ENCODE measurements at places on chromosomes 12 and 14. TPM values are rescaled to one million over a fixed set of nuclear protein-coding genes. Genes with fewer than 3 reads are reported as not detected.

GRCh38 chr14:99541677-99542470 lies 60.7 kb downstream of the CCNK start:
- DNase-seq: peak; percentile 18

DNA sequence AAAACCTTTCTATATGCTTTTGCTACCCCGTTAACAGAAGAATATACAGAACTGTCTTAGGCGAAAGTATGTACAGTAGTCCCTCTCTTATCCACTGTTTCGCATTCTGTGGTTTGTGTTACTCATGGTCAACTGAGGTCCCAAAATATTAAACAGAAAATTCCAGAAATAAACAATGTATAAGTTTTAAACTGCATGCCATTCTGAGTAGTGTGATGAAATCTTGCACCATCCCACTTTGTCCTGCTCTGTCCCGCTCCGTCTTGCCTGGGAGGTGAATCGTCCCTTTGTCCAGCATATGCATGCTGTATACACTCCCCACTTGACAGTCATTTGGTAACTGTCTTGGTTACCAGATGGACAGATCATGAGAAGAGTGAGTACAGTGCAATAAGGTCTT lies 70.1 kb upstream of the STRN3 start:
- no peak for DNase-seq

GRCh38 chr12:14442221-14442881 lies 76.9 kb downstream of the ATF7IP start:
- no peak for DNase-seq

DNA sequence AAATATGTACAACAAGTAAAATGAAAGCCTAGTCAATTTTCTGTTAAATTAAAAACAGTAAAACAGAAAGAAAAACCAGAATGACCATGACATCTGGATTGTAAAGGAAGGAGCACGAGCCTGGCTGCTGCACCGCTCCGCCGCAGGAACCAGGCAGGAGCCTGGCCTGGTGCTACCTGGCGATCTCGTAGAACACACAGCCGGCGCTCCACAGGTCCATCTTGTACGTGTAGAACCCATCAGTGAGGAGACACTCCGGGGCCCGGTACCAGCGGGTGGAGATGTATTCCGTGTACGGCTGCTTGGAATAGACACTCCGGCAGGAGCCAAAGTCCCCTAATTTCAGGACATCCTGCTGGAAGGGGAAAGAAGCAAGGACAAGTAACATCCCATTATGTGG lies 54.3 kb downstream of the MOK start:
- no peak for DNase-seq

DNA sequence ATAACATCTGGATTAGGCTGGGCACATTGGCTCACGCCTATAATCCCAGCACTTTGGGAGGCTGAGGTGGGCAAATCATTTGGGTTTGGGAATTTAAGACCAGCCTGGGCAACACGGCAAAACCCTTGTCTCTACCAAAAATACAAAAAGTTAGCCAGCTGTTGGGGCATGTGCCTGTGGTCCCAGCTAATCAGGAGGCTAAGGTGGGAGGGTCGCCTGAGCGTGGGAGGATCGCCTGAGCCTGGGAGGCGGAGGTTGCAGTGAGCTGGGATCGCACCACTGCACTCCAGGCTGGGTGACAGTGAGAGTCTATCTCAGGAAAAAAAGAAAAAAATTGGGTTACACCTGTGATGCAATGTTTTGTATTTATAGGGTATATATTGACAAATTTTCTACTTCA lies 5.3 kb downstream of the NEK9 start:
- DNase-seq: no peak

- DNase-seq: no peak
Measured at GRCh38 chr12:32757157-32757556, 1.5 kb upstream of the YARS2 start.

GRCh38 chr12:128930606-128931005 lies 77.3 kb downstream of the GLT1D1 start:
- no peak for DNase-seq

GRCh38 chr12:124523071-124523470 lies 44.3 kb downstream of the NCOR2 start:
- no peak for DNase-seq

DNA sequence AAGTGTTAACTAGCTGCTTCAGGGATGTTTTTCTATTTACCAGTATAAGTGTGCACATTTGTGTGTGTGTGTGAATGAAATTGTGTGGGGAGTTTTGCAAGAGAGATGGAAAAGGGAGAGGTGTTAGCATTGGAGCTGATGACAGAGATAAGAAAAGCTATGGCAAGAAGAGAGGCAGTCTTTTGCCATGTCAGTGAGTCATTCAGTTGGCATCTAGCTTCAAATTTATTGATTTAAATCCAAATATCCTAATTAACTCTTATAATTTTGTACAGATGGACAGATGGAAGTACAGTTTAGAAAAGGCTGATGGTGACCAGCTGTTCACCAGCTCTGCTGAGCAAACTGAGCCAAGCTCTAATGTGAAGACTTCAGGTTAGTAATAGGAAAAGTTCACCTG lies 3.3 kb upstream of the BHLHE41 start:
- no peak for DNase-seq

DNA sequence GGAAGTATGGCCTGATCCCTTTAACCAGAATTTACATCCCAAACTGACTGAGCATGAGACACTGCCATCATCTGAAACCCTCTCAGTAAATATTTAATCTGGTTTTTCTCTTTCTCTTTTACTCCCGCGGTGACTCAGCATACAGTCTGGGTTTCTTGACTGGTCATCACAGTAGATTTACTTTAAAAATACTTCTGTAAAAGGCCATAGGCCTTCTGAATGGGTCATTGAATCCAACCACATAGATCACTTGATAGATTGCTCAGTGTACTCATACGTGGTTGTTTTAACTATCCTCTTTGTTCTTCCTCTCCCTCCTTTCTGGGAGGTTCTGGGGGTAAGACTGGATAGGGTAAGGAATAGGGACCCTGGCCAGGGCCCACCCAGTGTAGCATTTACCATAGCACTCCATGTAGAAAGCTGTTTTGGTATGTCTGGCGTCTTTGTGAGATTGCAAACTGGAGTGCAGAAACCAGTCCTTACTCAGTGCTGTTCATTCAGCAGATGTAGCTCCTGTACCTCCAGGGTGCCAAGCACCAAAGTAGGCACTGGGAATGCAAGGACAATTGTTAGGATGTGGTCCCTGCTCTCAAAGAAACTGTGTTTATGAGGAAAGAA lies 165.7 kb downstream of the SRGAP1 start:
- DNase-seq: no peak

DNA sequence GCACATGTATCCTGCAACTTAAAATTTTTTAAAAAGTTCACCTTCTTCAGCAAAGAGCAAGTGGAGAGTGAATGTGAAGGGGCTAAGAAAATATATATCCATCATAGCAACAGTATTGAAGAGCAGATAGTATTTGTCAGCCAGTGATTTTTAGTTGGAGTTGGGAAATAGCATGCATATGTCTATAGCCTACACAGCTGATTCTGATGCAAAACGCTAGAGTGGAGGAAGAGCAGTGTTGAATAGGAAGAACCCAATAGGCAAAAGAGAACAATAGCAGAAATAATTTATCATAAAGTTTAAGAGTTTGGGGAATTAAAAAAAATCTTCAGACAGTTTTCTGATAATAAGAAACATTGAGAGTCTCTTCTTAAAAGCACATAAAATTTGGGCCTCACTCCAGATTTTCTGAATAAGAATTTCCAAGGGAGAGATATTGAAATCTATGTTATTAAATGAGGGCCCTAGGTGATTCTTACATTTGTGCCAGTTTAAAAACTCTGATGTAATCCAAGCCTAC lies 12.0 kb downstream of the PDE6H start:
- DNase-seq: no peak

DNA sequence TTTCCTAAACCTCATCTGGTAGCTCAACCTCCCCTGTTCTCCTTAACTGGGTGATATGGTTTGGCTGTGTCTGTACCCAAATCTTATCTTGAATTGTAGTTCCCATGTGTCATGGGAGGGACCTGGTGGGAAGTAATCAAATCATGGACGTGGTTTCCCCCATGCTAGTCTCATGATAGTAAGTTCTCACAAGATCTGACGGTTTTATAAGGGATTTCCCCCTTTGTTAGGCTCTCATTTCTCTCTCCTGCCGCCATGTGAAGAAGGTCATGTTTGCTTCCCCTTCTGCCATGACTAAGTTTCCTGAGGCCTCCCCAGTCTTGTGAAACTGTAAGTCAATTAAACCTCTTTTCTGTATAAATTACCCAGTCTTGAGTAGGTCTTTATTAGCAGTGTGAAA lies 19.5 kb downstream of the COX16 start:
- no peak for DNase-seq

Gene KRT77
- not detected for total RNA-seq

Gene GPR137C
- total RNA-seq: 0.12 TPM

Gene NUAK1
- total RNA-seq: 0.05 TPM

Gene ASIC1
- 1.1 TPM for total RNA-seq

Gene PRIMA1
- total RNA-seq: not detected

Gene EPYC
- total RNA-seq: not detected

Gene CTDSP2
- total RNA-seq: 100 TPM

Gene APOF
- total RNA-seq: not detected

Gene LUM
- total RNA-seq: not detected

Gene SLC6A15
- 0.17 TPM for total RNA-seq
